ENCODE measurements at places on chromosomes 2 and 18. TPM values are rescaled to one million over a fixed set of nuclear protein-coding genes. Genes with fewer than 3 reads are reported as not detected.

GRCh38 chr2:85892216-85892944 lies 3.6 kb upstream of the ST3GAL5 start:
- no peak for DNase-seq

PDCD1 gene
- 0.48 TPM for total RNA-seq

TUBA4B gene
- total RNA-seq = not detected

HOXD4 gene
- not detected for total RNA-seq

SLC9A2 gene
- 0.15 TPM for total RNA-seq

DNA sequence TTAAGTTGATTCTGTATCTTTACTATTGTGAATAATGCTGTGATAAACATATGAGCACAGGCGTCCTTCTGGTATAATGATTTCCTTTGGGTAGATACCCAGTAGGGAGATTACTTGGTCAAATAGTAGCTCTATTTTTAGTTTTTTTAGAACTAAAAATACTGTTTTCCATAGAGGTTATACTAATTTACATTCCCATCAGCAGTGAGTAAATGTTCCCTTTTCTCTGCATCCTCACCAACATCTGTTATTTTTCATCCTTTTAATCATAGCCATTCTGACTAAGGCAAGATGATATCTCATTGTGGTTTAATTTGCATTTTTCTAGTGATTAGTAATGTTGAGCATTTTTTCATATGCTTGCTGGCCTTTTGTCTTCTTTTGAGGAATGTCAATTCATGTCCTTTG lies 35.1 kb downstream of the PMS1 start:
- no peak for DNase-seq
